T-helper 2 cell (primary cell): ENCODE measurements at places on chromosomes 7 and 10.

- no peak for DNase-seq
Observed at GRCh38 chr10:17780727-17781126, 28.4 kb upstream of the MRC1 start.

DNA sequence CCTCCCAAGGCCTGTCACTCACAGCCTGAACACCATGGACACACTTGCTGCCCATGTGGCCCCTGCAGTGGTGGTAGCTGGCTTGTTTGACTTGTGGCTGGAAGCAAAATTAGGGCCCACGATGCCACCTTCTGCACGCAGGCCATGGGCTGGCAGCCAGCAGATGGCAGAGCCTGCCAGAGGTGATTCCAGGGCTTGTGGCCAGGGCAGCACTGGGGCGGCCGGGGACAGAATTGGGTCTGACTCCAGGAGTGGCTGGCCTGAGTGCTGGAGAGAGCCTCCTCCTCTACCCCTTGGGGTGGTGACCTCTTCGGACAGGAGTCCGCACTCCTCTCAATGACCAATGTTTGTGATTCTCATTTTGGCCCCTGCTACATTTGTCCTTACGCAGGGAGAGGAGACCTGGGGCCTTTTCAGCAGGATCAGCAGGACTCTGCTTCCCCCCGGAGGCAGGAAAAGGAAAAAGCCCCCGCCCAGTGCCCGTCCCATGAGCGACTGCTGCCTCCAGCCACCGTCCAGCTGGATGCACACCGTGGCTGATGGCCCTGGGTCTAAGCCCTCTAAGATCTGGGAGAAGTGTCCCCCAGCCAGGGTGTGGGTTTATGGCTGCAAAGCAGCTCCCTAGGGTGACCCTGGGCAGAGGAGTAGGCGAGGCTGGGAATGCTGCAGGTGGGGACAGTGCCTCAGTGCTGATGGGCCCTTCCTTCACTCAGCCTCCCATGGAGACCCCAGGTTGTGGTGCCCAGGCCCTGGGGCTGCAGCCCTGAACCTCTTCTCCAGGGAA, 26.5 kb downstream of the DNAJB12 start:
- no peak for DNase-seq

GRCh38 chr10:35208949-35209613, 82.4 kb downstream of the CREM start:
- DNase-seq: peak; percentile 19

DNA sequence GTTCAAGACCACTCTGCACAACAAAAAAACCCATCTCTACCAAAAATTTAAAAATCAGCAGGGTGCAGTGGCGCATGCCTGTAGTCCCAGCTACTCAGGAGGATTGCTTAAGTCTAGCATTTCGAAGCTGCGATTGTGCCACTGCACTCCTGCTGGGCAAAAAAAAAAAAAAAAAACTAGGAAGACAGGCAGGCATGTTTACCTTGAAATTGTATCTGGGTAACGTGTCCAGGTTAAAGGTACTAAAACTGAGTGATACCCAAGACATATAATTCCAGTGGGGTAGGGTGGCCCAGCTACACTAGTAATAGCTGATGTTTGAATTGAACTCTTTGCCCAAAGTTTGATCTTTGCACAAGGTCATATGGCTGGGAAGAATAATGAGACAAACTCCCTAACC, 16.2 kb downstream of the GHITM start:
- DNase-seq: no peak

GRCh38 chr10:129899276-129900130, 64.6 kb downstream of the EBF3 start:
- DNase-seq: no peak

GRCh38 chr10:117674201-117674600, 131.7 kb downstream of the EMX2 start:
- no peak for DNase-seq
